ENCODE measurements at places on chromosomes 16 and 17. TPM values are rescaled to one million over a fixed set of nuclear protein-coding genes. Genes with fewer than 3 reads are reported as not detected.
A peak's percentile ranks its signal among the peaks of the same experiment; 100 is the strongest.

DNA sequence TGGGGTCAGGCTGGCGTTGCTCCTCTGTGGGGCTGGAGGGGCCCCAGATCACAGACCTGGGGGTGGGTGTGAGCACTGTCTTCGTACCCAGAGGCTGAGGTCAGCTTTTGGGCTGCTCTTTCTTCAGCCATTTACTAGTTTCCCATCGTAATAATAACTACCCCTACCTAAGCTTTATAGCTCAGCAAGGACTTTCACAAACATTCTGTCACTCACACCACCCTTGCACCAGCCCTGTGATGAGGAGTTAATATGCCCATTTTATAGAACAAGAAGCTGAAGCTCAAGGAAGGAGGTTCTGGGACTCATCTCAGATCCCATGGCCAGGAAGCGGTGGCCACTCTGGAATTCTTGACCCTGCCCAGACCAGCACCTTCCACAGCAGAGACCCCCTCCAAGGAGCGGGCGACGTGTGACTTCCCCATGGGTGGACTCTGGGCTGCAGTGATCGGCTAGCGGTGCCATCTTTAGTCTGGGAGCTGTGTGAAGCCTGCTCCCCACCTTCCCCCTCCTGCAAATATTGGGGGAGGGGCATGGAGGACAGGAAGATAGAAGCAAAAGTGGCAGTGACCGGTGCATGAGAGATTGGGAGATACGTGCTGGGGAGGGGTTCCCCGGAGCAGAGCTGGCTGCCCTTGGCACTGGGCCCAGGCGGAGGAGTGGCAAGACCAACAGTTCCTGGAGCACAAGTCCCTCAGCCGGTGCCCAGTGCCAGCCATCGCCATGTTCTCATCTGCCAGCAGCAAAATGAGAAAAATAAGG, 81.8 kb upstream of the TOB1 start:
- DNase-seq = no peak

DNA sequence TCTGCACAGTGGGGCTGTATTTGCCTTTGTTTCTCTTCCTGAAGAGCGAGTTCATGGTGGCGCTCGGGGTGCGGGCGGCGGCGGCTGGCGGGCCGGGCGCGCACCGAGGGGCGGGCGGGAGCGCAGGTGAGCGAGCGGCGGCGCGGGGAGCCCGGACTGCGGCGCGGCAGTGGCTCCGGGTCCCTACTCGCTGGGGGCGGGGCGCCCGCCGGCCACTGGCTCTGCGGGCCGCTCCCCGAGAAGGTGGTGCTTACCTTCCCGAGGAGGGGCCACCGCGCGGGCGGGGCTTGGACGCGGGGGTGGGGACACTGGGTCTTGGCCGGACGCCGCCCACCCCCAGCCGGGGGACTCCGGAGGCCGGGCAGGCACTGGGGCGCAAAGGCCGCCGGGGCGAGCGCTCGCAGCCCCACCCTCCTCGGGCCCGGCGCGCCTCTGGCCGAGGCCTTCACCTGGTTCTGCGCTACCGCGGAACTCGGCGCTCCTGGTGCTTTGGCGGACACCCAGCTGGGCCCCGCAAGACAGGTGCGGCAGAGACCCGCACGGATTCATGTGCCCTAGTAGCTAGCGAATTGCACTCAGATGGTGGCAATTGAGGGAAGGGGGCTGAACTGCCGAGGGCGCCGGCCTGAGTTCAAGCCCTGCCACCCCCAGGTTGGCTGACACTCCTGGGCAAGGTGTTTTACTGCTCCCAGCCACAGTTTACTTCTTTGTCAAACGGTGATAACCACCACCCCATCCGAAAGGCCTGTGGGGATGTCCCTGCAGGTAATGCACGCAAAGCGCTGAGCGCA, at the start of gene PPL:
Gene PPL, minus strand, starts transcription at position 158 of the 791 bp plus-strand sequence. Its CDS starts 103 bp downstream, at position 55.
- DNase-seq = peak; percentile 98

Gene CAVIN1
- 65.2 TPM for total RNA-seq

GRCh38 chr17:40622509-40622928, 25.1 kb downstream of the SMARCE1 start:
- no peak for DNase-seq

Gene KRTAP3-3
- total RNA-seq = not detected

Gene HAPSTR1
- 80.1 TPM for total RNA-seq

All from H9 (cell line).